Activated CD4-positive, alpha-beta T cell treated with anti-CD3 and anti-CD28 coated beads for 4 hours (primary cell): ENCODE measurements at places on chromosomes 11 and 22.

DNA sequence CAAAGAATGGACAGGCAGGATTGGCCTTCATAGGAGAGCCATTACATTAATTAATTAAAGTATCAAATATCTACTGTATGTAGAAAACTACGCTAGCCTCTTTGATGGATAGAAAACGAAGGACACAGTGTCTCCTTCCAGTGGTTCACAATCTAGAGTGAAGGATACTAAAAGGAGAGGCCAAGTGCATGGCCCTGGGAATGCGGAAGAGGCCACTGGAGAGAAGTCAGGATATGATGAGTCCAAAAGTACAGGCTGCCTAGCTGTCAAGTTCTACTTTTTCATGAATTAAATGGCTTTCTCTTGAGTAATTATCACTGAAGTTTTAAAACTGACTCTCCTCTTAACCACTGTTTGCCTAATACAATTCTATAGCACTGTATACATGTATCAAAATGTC is 41.9 kb downstream of the ATG16L2 start:
- no peak for DNase-seq

- DNase-seq, result no peak
Observed at GRCh38 chr11:103609117-103610066, 427.0 kb upstream of the DDI1 start.

DNA sequence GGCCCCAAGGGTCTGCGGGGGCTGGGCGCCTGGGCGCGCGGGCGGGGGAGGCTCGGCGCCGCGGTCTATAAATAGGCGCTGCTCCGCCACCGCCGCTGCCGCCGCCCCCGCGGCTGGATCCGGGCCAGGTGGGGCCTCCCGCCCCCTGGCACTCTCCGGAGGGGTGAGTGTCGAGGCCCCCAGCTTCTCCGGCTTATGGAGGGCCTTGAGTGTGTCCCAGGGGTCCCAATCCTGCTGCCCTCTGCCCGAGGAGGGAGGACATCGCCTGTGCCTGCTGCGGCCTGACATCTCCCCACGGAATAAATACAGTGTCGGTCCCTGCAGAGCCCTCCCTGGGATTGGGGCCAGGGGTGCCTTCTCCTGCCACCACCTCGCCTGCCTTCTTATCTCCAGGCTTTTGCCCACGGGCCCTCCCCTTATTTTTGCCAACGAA is 4.3 kb upstream of the GP1BB start:
- peak; percentile 52 for DNase-seq

DNA sequence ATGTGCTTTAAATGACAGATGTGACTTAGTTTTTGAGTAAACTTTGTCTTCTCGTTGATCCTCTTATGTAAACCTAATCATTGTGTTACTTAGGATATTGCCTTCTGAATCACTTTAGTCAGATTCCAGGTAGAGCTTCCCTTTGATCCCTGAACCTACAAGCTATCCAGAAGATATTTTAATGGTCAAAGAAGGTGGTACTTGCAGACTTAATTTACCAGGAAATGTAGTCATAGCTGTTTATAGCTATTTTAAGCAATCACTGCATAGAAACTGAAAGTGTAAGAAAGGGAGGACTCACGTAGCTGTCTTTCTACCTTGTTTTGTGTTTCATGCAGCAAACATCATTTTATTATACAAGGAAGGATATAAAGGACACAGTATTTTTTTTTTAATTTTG is 189.5 kb downstream of the DDX10 start:
- no peak for DNase-seq

- DNase-seq, result no peak
Observed at GRCh38 chr11:32341620-32342613, 93.4 kb downstream of the WT1 start.

GRCh38 chr11:15236559-15236958 is 121.8 kb downstream of the INSC start:
- DNase-seq, result no peak

GRCh38 chr22:42596336-42596735 is 18.3 kb downstream of the POLDIP3 start:
- DNase-seq, result no peak

- DNase-seq, result no peak
Observed at GRCh38 chr22:17845790-17846189, 71.5 kb upstream of the BID start.

GRCh38 chr11:117717485-117718314 is 79.3 kb downstream of the DSCAML1 start:
- DNase-seq, result no peak

GRCh38 chr11:124424384-124424921 is at the start of gene OR8B4:
Gene OR8B4 (minus strand): TSS chr11:124424871. CDS start chr11:124424871, 0 bp downstream.
- DNase-seq, result no peak

- no peak for DNase-seq
Observed at GRCh38 chr11:130099356-130099755, 29.7 kb downstream of the APLP2 start.

DNA sequence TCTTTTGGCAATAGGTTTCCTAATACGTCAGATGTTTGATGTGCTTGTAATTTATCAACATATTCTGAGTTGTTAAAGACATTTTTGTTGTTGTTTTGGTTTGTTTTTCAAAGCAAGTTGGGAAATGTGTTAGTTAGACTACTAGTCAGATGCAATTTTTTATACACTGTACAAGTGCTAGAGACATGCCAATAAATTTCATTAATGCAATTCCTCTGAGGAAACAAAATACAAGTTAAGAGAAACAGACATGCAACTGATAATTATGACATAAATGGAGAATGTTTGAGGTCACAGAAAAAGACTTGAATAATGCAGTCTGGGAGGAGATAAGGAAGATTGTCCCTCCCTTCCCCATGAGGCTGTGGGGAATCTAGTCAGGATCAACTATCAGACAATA is 5.9 kb downstream of the OR51T1 start:
- no peak for DNase-seq

DNA sequence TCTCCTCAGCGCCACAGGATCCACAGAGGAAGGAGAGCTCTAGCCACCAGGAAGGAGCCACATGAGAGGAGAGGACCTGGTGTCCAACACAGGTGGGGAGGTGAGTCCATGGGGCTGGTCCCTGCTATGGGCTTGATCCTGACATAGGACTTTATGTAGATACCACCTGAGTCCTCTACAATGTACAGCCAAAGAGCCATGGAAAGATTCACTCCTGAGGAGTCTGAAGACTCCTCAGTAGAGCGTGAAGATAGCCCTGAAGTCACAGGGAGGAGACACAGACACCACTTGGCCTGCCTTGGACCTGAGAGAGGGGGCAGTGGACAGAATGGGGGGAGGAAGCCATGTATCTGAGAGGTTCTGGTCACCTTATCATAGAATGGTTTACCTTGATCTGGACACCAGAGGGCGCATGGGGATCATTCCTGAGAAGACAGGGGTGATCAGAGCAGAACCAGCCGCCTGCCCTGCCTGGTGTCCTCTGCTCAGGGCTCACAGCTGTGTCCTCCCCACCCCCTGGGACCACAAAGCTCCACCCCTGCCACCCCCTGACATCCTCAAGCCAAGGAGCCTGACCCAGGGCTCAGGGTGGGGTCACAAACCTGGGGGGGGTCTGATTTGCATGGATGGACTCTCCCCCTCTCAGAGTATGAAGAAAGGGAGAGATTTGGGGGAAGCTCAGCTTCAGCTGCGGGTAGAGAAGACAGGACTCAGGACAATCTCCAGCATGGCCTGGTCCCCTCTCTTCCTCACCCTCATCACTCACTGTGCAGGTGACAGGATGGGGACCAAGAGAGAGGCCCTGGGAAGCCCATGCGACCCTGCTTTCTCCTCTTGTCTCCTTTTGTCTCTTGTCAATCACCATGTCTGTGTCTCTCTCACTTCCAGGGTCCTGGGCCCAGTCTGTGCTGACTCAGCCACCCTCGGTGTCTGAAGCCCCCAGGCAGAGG is 77.0 kb downstream of the ZNF280B start:
- peak; percentile 55 for DNase-seq

DNA sequence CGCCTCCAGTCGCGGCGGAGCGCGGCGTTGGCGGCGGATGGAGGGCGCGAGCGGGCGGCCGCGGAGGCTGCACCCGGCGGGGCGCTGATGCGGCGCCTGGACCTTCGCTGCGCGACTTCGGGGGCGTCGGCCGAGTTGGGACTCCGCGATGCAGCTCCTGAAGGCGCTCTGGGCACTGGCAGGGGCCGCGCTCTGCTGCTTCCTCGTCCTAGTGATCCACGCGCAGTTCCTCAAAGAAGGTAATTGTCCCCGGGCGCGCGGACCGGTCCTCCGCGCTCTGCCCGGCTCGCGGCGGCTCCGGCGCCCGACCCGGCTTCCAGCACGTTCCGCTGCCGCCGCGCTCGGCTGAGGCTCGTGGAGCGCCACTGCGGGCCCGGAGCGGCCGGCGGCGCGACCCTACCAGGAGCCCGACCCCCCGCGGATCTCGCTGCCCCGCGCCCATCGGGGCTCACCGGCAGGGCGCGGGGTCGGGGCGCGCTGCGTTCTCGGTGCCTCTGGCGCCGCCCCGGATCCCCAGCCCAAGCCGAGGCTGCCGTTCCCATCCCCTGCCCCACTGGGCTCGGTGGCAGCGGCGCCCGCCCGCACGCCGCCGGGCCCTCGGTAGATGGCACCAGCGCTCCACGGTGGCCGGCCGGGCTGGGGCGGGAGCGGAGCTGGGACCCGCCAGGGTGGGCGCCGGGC is 1251.2 kb downstream of the BRD1 start:
- no peak for DNase-seq

DNA sequence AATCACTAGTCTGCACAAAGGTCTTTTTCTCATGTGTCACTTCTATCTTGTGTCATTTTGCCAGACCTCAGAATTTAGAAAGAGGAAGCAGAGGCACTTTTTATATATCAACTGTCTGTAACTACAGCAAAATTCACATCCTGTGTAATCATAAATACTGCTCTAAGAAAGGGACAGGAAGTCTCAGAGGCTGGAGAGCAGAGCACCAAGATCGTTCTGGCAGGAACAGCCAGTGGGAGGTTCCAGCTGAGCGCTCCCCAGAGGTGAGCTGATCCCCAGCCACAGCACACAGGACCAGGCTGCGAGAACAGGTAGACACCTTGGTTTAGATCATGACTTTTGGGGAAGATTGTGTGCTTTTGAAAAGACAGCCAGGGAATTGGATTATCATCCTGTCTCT is at the start of gene MS4A7:
TSS of gene MS4A7 (plus strand) at position 179 of the 400 bp plus-strand sequence. CDS start 4,610 bp downstream, outside the sequence.
- DNase-seq, result no peak

DNA sequence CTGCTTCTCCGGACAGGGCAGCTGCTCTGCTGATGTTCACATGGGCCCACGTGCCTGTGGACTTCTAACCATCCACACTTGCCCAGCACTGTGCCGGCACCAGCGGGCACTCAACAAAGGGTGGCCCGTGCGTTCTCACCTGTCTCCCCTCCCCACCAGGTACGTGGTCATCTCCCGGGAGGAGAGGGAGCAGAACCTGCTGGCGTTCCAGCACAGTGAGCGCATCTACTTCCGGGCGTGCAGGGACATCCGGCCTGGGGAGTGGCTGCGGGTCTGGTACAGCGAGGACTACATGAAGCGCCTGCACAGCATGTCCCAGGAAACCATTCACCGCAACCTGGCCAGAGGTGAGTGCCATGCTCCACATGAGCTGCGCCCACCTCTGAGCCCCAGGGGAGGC is 66.7 kb downstream of the SYT13 start:
- no peak for DNase-seq

GRCh38 chr11:2940147-2940920 is 11.1 kb upstream of the PHLDA2 start:
- no peak for DNase-seq
